ENCODE measurements at places on chromosomes 5 and 9. TPM values are rescaled to one million over a fixed set of nuclear protein-coding genes. Genes with fewer than 3 reads are reported as not detected.

BTNL8 gene
- total RNA-seq, result not detected

SPATA31E1 gene
- not detected for total RNA-seq

SPATA31D4 gene
- total RNA-seq, result not detected

EDIL3 gene
- 2.0 TPM for total RNA-seq

RALGPS1 gene
- total RNA-seq, result 19.2 TPM

SAPCD2 gene
- total RNA-seq, result 31.6 TPM

PDE6A gene
- total RNA-seq, result not detected

PFN3 gene
- total RNA-seq, result not detected

TAF1L gene
- not detected for total RNA-seq

ZNF883 gene
- total RNA-seq, result 5.9 TPM

ASS1 gene
- 16.6 TPM for total RNA-seq

ADAMTS2 gene
- total RNA-seq, result 0.98 TPM

PCDHA10 gene
- not detected for total RNA-seq

EIF4E1B gene
- total RNA-seq, result not detected

PCDHB8 gene
- not detected for total RNA-seq

PCDHA6 gene
- not detected for total RNA-seq

SPINK4 gene
- total RNA-seq, result not detected

C8G gene
- total RNA-seq, result not detected

CCL27 gene
- total RNA-seq, result not detected

PCDHB12 gene
- total RNA-seq, result 0.05 TPM

LURAP1L gene
- total RNA-seq, result 12.1 TPM

PAEP gene
- not detected for total RNA-seq

SLC35D2 gene
- total RNA-seq, result 12.7 TPM

C5orf52 gene
- not detected for total RNA-seq

FBP1 gene
- 0.21 TPM for total RNA-seq

DNAI1 gene
- not detected for total RNA-seq

DROSHA gene
- total RNA-seq, result 28.2 TPM

HRCT1 gene
- total RNA-seq, result not detected

PCA3 gene
- total RNA-seq, result not detected

FOXI1 gene
- not detected for total RNA-seq

PCDHB2 gene
- not detected for total RNA-seq

PCDHGA5 gene
- 0.07 TPM for total RNA-seq

CA9 gene
- 39.5 TPM for total RNA-seq

OTP gene
- total RNA-seq, result not detected

BAAT gene
- 0.05 TPM for total RNA-seq

PHF24 gene
- under 0.01 TPM for total RNA-seq

FGF18 gene
- not detected for total RNA-seq

IL4 gene
- total RNA-seq, result not detected

MLANA gene
- not detected for total RNA-seq

AMBP gene
- total RNA-seq, result not detected

PDZD2 gene
- 5.9 TPM for total RNA-seq

ARL14EPL gene
- total RNA-seq, result not detected

AQP3 gene
- total RNA-seq, result 912 TPM

MCTP1 gene
- total RNA-seq, result 1.3 TPM

NPR3 gene
- total RNA-seq, result 2.0 TPM

PPP3R2 gene
- total RNA-seq, result not detected

STPG3 gene
- total RNA-seq, result not detected

OR2V2 gene
- total RNA-seq, result not detected

POLR1E gene
- total RNA-seq, result 35.8 TPM

BTNL9 gene
- not detected for total RNA-seq

ZNF658 gene
- total RNA-seq, result 3.1 TPM

DRD1 gene
- total RNA-seq, result not detected

THBS4 gene
- total RNA-seq, result 0.42 TPM

IRX2 gene
- total RNA-seq, result 46.8 TPM
